ENCODE measurements at places on chromosomes 5 and 9.

DNA sequence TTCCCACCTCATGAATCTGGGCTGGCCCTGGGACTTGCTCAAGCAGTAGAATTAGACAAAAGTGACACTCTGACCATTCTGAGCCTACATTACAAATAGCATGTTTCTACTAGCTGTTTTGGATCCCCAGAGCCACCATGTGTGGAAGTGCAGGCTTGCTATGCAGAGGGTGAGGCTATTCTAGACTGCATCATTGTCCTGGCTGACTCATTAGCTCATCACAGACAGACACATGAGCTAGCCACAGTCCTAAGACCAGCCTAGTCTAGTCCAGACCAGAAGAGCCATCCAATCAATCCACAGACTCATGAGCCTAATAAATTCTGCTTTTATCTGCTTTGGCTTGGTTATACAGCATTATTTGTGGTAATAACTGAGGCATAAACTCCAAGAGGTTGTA is 351.9 kb downstream of the PRELID2 start:
- DNase-seq = peak; percentile 66

- DNase-seq = no peak
Observed at GRCh38 chr5:1129711-1130055, 17.8 kb upstream of the SLC12A7 start.

DNA sequence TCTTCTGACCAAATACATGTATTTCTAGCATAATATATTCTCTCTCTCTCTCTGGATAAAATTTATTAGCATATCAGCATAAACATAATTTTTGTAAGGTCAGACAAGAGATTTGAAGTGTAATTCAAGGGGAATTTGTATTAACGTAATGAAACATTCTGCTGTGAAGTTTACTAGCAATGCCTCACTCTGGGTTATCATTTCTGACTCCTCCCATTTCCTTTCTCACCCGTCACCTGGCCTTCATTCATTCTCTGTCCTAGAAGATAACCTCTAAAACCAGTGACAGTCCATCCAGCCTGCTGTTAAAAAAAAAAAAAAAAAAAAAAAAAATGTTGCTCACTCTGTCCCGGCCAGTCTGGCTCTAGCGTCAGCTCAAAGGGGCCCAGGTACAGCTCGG is 27.1 kb downstream of the GRAMD2B start:
- no peak for DNase-seq

DNA sequence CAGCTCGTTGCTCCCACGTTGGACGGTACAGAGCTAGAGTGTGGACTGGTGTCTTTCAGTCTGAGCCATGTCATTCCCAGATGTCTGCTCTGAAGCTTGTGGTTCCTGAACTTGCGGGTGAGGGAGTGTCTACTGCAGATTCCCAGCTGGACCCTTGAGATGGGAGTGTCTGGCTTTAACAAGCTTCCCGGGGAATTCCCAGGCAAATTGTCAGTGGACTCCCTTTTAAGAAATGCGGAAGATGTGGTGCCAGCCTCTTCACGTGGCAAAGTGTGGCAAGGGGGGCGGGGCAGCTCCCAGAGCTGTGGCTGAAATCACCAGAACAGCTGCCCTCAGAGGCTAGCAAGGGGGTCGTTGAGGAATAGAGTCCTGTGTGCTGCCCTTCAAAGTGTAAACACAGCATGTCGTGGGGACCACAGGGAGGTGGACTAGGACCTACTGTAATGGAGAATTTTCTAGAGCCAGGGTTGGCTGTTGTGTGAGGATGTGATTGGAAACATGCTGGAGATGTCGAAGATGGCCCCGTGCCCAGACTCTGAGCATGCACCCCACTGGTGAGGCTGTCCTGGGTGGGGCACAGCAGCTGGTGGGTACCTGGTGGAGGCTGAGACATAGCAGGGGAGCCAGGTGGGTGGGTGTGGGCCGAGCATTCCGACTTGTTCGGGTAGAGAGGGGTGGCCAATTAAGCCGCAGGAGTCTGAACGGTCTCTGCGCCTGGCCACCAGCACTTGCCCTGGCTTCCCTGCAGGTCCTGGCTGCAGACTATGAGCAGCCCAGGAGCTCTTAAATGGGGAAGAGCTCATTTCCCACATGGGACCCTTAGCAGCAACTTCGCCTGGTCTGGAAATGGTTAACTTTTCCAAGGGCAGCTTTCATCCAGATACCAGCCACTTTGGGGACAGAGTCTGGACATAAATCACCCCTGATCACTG is 37.4 kb downstream of the PRRX2 start:
- DNase-seq = peak; percentile 88

DNA sequence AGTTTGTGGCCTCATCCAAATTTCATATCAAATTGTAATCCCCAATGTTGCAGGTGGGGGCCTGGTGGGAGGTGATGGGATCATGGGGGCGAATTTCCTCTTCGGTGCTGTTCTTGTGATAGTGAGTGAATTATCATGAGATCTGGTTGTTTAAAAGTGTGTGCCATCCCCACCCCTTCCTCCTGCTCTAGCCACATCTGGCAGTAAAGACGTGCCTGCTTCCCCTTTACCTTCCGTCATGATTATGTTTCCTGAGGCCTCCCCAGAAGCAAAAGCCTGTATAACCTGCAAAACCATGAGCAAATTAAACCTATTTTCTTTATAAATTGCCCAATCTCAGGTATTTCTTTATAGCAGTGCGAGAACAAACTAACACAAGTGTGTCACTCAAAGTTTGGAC is 71.0 kb upstream of the MOCS2 start:
- DNase-seq = no peak

- DNase-seq = no peak
Observed at GRCh38 chr9:23582836-23583235, 243.2 kb downstream of the ELAVL2 start.

GRCh38 chr5:111233052-111233374 is 8.8 kb downstream of the CAMK4 start:
- no peak for DNase-seq

DNA sequence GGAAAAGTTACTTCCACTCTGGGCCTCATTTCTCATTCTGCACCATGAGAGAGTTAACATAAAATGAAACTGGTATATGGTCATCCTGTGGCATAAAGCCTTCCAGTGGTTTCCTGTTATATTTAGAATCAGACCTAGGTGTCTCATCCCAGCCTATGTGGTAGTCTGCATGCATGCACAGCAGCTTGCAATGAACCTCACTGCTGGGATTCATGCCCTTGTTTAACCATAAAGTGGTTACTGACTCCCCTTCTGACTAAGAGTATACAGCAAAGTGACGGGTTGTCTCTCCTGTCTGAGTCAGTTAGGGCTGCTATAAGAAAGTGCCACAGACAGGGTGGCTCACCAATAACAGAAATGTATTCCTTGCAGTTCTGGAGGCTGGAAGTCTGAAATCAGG is 14.7 kb upstream of the TDRD7 start:
- no peak for DNase-seq

GRCh38 chr9:29039258-29039657 is 1466.0 kb upstream of the C9orf72 start:
- DNase-seq = no peak

DNA sequence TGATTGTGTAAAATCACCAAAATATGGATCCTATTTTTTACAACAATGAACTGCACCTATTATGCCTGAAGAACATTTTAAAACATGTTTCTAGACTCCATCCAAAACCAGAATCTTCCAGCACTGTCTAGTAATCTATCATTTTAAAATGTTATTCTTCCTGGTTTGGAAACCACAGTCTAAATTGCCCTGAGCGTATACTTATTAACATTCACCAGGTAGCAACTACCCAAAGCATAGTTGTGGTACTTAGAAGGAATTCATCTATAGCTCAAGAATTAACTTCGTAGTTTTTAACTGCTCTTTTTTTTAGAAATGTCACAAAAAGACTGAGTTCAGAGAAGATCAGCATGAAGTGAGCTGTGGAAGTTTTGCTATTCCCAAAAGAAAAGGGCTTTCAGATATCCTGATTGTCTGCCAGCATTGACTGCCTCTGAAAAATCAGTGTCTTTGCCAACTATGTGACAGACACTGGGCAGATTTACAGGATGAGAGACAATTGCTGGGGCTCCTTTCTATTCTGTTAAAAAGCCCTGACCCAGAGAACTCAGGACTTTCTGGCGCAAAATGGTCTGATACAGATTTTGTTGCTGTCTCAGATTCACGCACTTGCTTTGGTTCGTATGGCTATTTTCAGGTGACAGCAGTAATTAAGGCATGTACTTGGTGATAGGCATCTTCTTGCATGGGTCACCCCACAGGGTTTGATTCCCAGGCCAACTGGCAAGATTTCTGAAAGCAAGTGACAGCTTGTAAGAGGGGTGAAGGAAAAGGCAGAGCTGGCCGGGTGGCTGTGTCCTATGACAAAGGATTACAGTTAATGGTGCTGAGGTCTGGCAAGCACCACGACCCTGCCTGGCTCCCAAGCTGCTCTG is 152.5 kb upstream of the RAI14 start:
- DNase-seq = no peak

- no peak for DNase-seq
Observed at GRCh38 chr9:90966031-90966290, 164.3 kb downstream of the SYK start.
